ENCODE measurements at places on chromosomes 6 and 20.
A peak's percentile ranks its signal among the peaks of the same experiment; 100 is the strongest.

- peak; percentile 76 for DNase-seq
Measured at GRCh38 chr6:28944412-28944865, 20.7 kb upstream of the TRIM27 start.

DNA sequence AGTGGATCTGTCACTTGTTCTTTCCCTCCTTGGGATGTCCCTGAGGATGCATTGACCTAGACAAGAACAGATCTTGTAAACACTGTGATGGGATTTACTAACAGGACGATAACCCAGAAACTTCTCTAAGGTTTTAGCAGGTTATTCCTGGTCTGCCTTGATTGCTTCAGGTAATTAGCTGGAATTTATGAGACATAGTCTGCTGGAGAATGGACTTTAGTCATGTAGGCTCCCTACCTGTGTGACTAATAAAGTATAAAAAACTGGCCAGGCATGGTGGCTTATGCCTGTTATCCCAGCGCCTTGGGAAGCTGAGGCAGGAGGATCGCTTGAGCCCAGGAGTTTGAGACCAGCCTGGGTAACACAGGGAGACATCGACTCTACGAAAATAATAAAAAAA, 96.1 kb downstream of the PAK5 start:
- DNase-seq = no peak

DNA sequence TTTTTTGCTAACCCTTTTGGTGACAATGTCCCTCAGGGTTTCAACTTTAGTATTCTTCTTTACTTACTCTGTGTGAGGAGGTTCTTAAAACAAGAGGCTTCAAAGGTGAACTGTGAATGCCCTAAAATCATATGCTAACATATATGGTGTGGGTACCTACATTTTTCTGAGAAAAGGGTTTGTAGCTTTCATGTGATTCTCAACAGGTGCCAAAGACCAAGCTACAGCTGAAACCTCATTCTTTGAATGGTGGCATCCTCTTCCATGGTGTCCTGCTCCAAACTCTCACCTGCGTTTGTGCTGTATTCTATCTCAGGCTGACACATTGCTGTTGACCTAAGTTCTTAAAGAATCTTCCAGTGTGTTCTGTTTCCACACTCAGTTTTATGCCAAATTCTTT, 177.3 kb downstream of the PRL start:
- no peak for DNase-seq

DNA sequence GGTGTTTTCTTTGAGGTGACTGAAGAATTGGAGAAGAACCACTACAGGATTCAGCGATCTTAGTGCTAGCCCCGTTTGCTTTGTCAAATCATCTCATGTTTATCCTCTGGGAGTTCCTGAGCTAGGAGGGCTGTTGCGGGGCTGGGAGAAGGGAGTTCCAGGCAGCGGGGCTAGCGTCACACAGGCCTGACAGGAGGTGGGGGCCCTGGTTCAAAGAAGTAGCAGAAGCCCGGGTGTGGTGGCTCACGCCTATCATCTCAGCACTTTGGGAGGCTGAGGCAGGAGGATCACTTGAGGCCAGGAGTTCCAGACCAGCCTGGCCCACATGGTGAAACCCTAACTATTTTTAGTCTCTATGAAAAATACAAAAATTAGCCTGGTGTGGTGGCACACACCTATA, 33.2 kb upstream of the SULF2 start:
- no peak for DNase-seq

GRCh38 chr6:53282234-53282633, 66.5 kb downstream of the ELOVL5 start:
- no peak for DNase-seq

DNA sequence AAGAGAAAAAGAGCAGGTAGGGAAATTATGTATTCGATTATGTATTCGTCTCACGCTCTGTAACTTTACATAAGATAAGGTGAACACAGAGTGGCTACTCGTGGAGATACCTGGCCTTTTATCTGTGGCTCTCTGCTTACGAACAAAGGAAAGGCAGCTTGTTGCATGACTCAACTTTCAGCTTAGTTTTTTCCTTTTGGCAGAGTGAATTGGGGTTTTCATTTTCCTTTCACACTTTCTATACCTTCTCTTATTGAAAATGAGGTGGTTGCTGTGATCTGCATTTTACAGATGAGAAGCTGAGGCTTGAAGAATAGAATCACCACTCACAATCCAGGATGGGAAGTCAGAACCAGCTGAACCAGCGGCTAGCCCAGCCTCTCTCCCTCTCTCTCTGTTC, 13.3 kb upstream of the KCNK15 start:
- DNase-seq = no peak

DNA sequence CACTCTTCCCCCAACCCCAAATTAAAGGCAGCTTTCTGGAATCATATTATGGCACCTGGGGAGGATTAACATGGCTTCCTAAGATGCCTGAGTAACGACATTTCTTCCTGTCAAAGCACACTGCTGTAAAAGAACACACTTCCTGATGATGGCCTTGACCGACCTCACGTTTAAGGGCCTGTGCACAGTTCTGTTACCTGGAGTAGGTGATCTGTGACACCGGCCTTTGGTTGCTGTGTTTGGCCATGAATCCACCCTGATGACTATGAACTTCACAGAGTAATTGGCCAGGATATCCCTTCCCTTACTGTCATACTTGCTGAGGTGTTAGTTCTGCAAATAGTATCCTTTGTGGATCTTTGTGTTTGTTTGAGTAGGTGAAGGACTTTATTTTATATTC, 45.8 kb downstream of the PLCB4 start:
- DNase-seq = no peak

- DNase-seq = no peak
Measured at GRCh38 chr6:48833916-48834315, 629.1 kb downstream of the MMUT start.

DNA sequence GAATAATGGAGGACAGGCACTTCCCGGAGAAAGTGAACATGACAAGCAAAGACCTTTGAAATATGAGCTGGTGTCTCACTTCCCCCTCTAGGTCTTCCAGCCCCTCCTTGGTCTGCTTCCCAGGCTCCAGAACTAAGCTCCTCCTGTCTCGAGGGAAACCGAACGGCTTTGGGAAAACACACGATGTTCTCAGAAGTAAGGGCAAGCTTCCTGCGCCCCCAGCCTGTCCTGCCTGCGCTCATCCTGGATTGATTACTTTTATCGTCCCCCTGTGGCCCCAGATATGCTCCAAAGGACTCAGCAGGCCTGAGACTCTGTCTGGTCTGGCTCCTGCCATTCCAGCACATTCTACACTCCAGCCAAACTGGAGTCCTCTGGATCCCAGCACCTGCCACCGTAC, 83.4 kb downstream of the ZNF217 start:
- no peak for DNase-seq

- no peak for DNase-seq
Measured at GRCh38 chr20:18663932-18664331, 76.1 kb downstream of the DTD1 start.

DNA sequence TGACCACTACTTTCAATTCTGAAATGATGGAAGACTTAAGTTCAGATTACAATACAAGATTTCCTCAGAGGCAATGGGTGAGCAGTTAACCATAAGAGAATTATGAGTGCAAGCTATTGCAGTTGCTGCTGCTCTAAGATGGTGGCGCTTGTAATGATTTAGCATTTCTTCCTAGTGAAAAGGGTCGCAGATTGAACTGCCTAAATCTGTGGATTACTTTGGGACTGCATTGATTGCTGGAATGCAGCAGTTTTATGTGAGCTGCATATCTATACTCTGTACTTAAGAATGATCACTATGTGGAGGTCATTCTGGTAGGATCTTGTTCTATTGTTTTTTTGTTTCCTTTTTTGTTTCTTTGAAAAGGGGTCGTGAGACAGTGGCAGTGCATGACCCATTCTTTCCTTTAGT, 5.3 kb downstream of the SCAF8 start:
- no peak for DNase-seq

GRCh38 chr6:132764370-132764769, 6.7 kb upstream of the VNN2 start:
- DNase-seq = no peak
